ENCODE measurements at places on chromosomes 4 and X. TPM values are rescaled to one million over a fixed set of nuclear protein-coding genes. Genes with fewer than 3 reads are reported as not detected.

PABPC1L2B gene
- not detected for total RNA-seq

DNA sequence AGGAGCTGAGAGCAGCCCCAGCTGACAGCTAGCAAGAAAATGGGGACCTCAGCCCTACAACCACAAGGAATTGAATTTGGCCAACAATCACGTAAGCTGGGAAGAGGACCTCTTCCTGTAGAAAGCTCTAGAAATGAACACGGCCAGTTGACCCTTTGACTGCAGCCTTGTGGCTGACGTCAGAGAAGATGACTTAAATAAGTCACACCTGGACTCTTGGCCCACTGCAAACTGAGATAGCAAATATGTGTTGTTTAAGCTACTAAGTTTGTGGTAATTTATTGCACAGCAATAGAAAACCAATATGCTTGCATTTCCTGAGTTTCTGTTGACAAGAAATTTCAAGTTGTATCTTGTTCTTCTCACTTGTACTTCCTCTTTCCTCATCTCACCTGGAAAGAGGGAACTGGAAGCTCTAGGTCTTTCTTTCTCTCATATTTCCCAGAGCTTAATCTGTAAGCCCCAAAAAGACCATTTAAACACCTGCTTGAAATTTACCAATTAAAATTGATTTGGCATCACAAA is 18.8 kb downstream of the PRKG2 start:
- no peaks in the 10 kb centered on the region for H3K4me1 ChIP-seq
- no peaks in the 10 kb centered on the region for H3K27me3 ChIP-seq
- no peak overlapping the region for H3K27ac ChIP-seq
- H3K36me3 ChIP-seq = no peaks in the 10 kb centered on the region
- no peak overlapping the region for H3K4me3 ChIP-seq

GRCh38 chr4:31737419-31737818 is 1017.2 kb downstream of the PCDH7 start:
- no peaks in the 10 kb centered on the region for H3K27me3 ChIP-seq
- DNase-seq = no peak
- no peaks in the 10 kb centered on the region for H3K36me3 ChIP-seq
- no peak overlapping the region for H3K27ac ChIP-seq

UGT2B15 gene
- not detected for total RNA-seq

GRID2 gene
- total RNA-seq = not detected

GRCh38 chr4:8009097-8009496 is 69.4 kb upstream of the AFAP1 start:
- peaks cover 49% of the 10 kb centered on the region for H3K27me3 ChIP-seq
- peaks cover 46% of the 10 kb centered on the region for H3K4me1 ChIP-seq

DNA sequence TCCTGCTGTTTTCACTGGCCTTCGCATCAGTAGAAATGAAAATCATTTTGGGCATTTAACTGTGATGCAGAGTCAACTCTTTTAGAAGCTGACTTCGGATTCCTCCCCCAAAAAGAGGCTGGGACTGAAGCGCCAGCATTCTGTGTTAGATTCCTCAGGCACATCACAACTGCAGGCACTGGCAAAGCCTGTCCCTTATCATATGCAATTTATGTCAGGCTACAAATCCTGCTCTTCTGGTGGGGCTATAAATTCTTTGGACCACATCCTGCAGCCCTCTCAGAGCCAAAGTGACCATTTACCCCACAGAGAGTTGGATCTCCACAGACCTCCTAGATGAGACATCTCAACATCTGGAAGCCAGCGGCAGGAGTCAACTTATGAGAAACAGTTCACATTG is 138.4 kb downstream of the CBR4 start:
- no peaks in the 10 kb centered on the region for H3K4me1 ChIP-seq
- no peak overlapping the region for H3K27ac ChIP-seq
- H3K27me3 ChIP-seq = no peaks in the 10 kb centered on the region
- no peak overlapping the region for H3K4me3 ChIP-seq
- DNase-seq = no peak

- no peak for DNase-seq
- no peak overlapping the region for H3K4me3 ChIP-seq
- no peak overlapping the region for H3K27ac ChIP-seq
- no peaks in the 10 kb centered on the region for H3K4me1 ChIP-seq
These were observed 939.8 kb downstream of the GLUD2 start for GRCh38 chrX:121987163-121987562.

KLHL13 gene
- 1.6 TPM for total RNA-seq

GRCh38 chrX:21479695-21480270 is 105.6 kb downstream of the CNKSR2 start:
- H3K36me3 ChIP-seq = no peaks in the 10 kb centered on the region
- no peaks in the 10 kb centered on the region for H3K4me1 ChIP-seq
- no peaks in the 10 kb centered on the region for H3K27me3 ChIP-seq
- H3K27ac ChIP-seq = no peak overlapping the region

DNA sequence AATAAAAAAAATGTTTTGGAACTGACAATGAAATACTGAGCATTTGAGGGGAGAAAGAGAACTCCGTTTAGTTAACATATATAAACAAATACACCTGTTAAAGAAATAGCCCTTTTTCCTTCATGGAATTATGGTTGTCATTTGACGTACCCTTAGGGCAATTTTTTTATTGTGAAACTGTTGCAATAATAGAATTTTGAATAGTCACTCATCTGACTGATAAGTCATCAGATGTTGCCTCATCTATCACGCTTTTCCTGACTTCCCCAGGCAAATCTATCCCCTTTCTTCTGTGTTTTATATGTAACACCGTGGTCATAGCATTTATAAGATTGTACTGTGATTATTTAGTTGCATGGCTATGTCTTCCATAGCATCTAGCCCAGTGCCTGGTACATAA is 69.0 kb upstream of the HDAC8 start:
- H3K4me1 ChIP-seq = no peaks in the 10 kb centered on the region
- H3K4me3 ChIP-seq = no peak overlapping the region
- no peak for DNase-seq
- H3K36me3 ChIP-seq = no peaks in the 10 kb centered on the region
- no peak overlapping the region for H3K27ac ChIP-seq
- H3K27me3 ChIP-seq = no peaks in the 10 kb centered on the region

DNA sequence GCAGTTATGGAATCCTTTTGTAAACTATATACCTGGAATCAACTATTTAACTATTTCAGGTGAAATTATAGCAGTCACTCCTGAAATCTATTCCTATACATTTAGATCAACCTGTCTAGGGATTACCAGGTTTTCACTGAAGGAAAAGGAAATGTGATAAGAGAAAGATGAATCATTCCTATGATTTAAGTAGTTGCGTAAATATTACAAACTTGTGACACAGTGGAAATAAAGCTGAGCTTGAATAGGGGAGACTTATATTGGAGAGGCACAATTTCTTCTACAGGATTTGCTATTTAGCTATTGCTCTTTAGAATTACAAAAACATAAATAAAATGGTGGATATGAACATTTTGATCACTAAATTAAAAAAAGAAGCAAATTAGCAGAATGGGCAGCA is 284.1 kb upstream of the EPHA5 start:
- H3K27me3 ChIP-seq = no peaks in the 10 kb centered on the region
- H3K4me1 ChIP-seq = no peaks in the 10 kb centered on the region
- DNase-seq = no peak
- H3K27ac ChIP-seq = no peak overlapping the region
- no peak overlapping the region for H3K4me3 ChIP-seq
- H3K36me3 ChIP-seq = no peaks in the 10 kb centered on the region

- H3K27ac ChIP-seq = no peak overlapping the region
- H3K36me3 ChIP-seq = no peaks in the 10 kb centered on the region
- no peak overlapping the region for H3K4me3 ChIP-seq
- H3K27me3 ChIP-seq = no peaks in the 10 kb centered on the region
These were observed 24.1 kb downstream of the FAT4 start for GRCh38 chr4:125338814-125339213.

DNA sequence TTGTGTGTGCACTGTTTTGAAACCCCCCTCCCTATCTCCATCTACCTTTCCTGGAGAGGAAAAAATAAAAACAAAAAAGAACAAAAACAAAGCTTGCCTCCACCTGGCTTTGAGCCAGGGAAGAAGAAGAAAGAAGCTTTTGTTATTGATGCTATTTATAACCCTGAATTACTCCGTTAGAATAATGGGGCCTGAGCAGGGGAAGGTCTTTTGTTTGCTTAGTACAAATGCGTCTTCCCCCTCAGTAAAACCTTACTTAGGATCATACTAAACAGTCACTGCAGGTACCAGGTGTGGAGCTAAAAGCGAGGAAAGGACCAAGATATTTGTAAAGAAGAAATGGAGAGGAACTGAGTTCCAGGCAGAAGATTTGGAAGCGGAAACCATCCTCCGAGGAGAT is 352.1 kb downstream of the KCNIP4 start:
- no peak overlapping the region for H3K27ac ChIP-seq
- no peaks in the 10 kb centered on the region for H3K4me1 ChIP-seq
- no peaks in the 10 kb centered on the region for H3K36me3 ChIP-seq
- H3K4me3 ChIP-seq = no peak overlapping the region
- no peaks in the 10 kb centered on the region for H3K27me3 ChIP-seq
- no peak for DNase-seq

GRCh38 chr4:48578132-48578968 is 88.3 kb downstream of the ZAR1 start:
- peak; percentile 64 for DNase-seq
- H3K36me3 ChIP-seq = peaks cover 24% of the 10 kb centered on the region
- no peak overlapping the region for H3K4me3 ChIP-seq
- H3K4me1 ChIP-seq = no peaks in the 10 kb centered on the region
- H3K27ac ChIP-seq = no peak overlapping the region

DNA sequence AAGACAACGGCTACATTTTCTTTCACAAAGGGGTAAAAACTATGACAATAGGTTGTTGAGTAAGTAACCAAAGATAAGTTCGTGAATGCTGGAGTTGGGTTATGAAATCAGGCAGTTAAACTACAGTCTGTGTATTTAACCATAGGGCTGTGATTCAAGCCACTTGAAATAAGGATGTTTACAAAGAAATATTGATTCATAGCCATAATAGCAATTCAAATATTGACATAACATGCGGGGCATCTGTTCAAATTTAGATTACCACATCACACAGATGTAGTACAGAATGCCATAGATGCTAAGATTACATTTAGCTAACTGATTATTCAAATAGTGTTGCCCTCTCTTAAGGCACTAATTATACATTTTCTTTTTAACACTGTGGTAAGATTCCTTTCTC is 364.1 kb downstream of the FSTL5 start:
- no peak overlapping the region for H3K4me3 ChIP-seq
- no peaks in the 10 kb centered on the region for H3K36me3 ChIP-seq
- H3K27me3 ChIP-seq = no peaks in the 10 kb centered on the region

- no peak overlapping the region for H3K27ac ChIP-seq
- no peak for DNase-seq
- no peaks in the 10 kb centered on the region for H3K27me3 ChIP-seq
These were observed 10.6 kb upstream of the BMP2K start for GRCh38 chr4:78765432-78766006.

CT45A2 gene
- not detected for total RNA-seq
